Activated CD8-positive, alpha-beta T cell treated with anti-CD3 and anti-CD28 coated beads, Interleukin-2, amount 10 ng/mL, durations not matched to agents 7 days and 5 days (primary cell): ENCODE measurements at places on chromosomes 3 and 15. TPM values are rescaled to one million over a fixed set of nuclear protein-coding genes. Genes with fewer than 3 reads are reported as not detected.

GRCh38 chr15:41893422-41894250 lies at the start of gene SPTBN5:
TSS of gene SPTBN5 (minus strand) at chr15:41894053. CDS start at chr15:41893497, 556 bp downstream.
- H3K4me3 ChIP-seq: peak within 1 kb of the TSS; percentile 44
- H3K27me3 ChIP-seq: no peaks in the 10 kb centered on the region
- no peaks in the 10 kb centered on the region for H3K36me3 ChIP-seq
- no peak for DNase-seq
- peak within 1 kb of the TSS; percentile 96 for H3K27ac ChIP-seq

The EPHB3 gene
- total RNA-seq: 0.11 TPM

The PLSCR5 gene
- not detected for total RNA-seq

DNA sequence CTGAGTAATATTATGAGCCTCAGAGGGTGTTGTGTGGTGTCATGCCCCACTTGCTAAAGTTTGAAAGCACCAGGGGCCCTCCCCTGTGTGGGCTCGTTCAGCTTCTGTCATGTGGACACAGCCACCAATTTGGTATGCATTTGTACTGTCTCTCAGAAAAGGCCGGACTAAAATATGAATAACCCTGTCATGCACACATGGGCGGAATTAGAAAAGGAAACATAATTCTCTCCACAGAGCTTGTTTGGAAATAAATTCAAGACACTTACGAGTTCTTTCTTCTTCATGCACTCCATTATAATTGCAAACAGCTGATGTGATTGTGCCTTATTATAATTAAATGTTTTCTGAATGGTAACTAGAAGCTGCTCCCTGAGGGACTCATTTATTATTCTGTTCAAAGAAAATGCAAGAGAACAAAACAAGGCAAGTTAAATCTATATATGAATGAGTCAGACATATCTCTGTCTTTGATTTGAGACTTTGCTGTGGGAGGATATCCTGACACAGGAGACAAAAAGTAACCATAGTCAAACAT lies 39.1 kb downstream of the TRPM1 start:
- H3K4me3 ChIP-seq: no peak overlapping the region
- DNase-seq: no peak
- H3K27me3 ChIP-seq: peaks cover 10% of the 10 kb centered on the region

GRCh38 chr3:151750181-151750580 lies 16.5 kb downstream of the AADACL2 start:
- no peak for DNase-seq
- H3K27ac ChIP-seq: no peak overlapping the region
- no peaks in the 10 kb centered on the region for H3K4me1 ChIP-seq

The BFSP2 gene
- total RNA-seq: 0.45 TPM

- no peaks in the 10 kb centered on the region for H3K36me3 ChIP-seq
- DNase-seq: no peak
- no peak overlapping the region for H3K27ac ChIP-seq
- no peaks in the 10 kb centered on the region for H3K4me1 ChIP-seq
Observed at GRCh38 chr3:186172353-186172752, 63.5 kb upstream of the ETV5 start.

GRCh38 chr3:62710751-62711150 lies 164.5 kb downstream of the CADPS start:
- H3K27me3 ChIP-seq: no peaks in the 10 kb centered on the region
- no peak overlapping the region for H3K27ac ChIP-seq
- H3K4me1 ChIP-seq: no peaks in the 10 kb centered on the region
- no peak for DNase-seq

GRCh38 chr15:31434275-31434587 lies 107.6 kb downstream of the KLF13 start:
- H3K27ac ChIP-seq: peak overlapping the region; percentile 99
- peaks cover 81% of the 10 kb centered on the region for H3K4me1 ChIP-seq
- H3K27me3 ChIP-seq: no peaks in the 10 kb centered on the region
- DNase-seq: no peak
- no peaks in the 10 kb centered on the region for H3K36me3 ChIP-seq

- peaks cover 3% of the 10 kb centered on the region for H3K36me3 ChIP-seq
- H3K4me1 ChIP-seq: peaks cover 39% of the 10 kb centered on the region
- no peak overlapping the region for H3K27ac ChIP-seq
- H3K4me3 ChIP-seq: no peak overlapping the region
- DNase-seq: no peak
Observed at GRCh38 chr3:143163562-143164100, 44.1 kb downstream of the CHST2 start.

- no peaks in the 10 kb centered on the region for H3K36me3 ChIP-seq
- no peaks in the 10 kb centered on the region for H3K4me1 ChIP-seq
Observed at GRCh38 chr3:24707936-24708335, 213.3 kb upstream of the THRB start.
